ENCODE measurements at places on chromosomes 1 and 21.

DNA sequence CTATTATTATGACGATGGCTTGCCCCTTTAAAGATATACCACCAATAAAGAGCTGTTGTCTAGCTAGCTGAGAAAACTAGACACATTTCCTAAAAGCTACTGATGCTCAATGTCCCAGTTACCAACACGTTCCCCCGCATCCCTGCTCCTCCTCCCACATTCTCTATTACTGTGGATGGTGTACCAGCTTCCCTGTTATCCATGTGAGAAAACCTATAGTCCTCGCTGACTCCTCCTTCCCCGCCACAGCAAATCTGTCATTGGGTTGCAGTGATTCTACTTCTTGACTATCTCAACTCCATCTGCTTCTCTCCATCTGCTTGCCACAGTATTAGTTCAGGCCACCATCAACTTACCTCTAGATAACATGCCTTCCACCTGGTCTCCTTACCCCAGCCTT, 337.5 kb downstream of the KCNH1 start:
- no peak for DNase-seq

DNA sequence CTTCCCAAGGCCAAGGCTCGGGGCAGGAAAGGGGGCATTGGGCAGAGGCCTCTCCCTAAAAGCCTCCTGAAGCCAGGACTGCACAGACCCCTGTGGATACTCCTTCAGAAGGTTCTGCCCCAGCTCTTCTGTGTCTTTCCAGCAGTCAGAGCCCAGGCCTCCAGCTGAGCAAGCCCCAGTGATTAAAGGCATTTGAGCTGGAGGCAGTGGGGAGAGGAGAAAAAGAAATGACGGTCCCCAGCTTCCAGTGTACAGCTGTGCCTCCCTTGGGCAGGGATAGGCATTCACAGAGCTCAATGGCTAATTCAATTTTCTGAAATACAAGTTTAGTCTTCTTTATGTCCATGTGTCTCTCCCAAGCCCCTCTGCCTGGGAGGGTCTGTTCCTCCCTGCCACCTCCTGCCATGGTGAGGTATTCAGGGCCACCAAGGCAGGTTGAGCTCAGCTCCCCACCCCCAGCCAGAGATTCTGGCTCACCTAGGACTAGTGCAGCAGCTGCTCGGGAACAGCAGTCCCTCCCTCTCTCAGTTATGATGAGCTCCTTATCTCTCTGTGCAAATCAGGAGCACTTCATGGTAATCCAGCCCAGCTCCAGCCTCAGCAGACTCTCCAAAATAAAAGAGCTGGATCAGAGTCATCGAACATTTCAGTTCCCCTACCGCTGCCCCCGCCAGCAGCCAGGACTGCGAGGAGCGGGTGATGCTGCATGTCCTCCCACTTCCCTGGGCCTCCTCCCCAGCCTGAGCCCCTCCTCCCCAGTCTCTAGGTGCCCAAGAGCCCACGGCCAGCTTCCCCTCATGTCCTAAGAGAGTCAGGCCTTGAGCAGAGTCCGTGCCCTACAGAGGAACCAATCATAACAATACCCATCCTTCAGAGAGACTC, 208.4 kb upstream of the ZC3H12A start:
- DNase-seq = no peak

- DNase-seq = no peak
These were observed 122.2 kb upstream of the HOOK1 start for GRCh38 chr1:59692591-59692990.

GRCh38 chr21:33249331-33250002, 16.7 kb upstream of the IL10RB start:
- no peak for DNase-seq

GRCh38 chr1:103371234-103371633, 154.3 kb upstream of the RNPC3 start:
- DNase-seq = no peak

DNA sequence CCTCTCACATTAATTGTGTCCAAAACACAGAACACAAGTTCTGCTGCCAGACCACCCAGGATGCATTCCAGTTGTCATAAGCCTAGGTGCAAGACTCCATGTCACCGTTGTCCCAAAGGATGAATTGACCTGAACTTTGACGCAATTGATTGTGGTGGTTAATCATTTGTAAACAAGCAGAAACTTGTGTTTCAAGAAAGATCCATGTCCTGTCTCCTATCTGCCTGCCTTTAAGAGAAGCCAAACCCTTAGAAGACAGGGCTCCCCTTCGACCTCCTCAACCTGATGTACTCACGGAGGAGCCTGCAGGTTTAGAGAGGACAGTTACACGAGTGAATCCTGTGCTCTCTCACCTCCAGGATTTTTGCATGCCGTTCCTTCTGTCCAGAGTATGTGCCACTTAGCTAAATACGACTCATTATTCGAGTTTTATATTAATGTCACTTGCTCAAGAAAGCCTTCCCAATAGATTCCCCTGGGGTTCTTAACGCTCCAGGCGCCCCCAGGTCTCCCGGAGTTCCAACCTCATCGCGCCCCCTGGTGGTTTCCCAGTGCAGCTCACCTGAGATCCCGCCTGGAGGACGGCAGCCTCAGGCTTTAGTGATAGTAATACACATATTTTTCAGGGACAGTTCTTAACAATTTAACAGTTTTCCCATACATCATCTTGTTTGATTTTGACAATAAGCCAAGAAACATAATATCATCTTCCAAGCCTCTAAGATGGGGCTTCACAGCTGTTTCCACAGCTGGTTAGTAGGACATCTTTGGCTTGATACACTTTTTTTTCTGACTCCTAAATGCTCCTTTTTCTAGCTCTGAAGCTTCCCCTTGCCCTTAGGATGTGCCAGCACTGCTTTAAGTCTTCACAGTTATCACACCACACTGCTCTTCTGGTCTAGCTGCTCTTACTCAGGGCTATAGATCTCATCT, 2.4 kb upstream of the C8B start:
- DNase-seq = no peak

DNA sequence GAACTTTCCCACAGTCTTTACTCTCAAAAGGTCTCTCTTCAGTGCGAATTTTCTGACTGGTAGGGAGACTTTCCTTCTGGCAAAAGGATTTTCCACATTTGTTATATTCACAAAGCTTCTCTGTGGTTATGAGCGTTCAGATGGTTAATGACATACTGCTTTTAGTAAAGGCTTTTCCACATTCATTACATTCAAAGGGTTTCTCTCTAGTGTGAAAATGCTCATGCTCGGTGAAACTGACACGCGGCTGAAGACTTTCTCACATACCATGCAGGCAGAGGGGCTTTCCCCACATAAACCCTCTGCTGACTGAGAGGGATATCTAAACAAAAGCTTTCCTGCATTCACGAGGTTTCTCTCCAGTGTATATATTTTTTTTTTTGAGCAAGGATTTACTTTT, 9.9 kb upstream of the KLF18 start:
- no peak for DNase-seq

- DNase-seq = no peak
These were observed 316.0 kb downstream of the LMO4 start for GRCh38 chr1:87644579-87645190.

GRCh38 chr1:95013950-95014574, 58.7 kb downstream of the ALG14 start:
- DNase-seq = no peak

DNA sequence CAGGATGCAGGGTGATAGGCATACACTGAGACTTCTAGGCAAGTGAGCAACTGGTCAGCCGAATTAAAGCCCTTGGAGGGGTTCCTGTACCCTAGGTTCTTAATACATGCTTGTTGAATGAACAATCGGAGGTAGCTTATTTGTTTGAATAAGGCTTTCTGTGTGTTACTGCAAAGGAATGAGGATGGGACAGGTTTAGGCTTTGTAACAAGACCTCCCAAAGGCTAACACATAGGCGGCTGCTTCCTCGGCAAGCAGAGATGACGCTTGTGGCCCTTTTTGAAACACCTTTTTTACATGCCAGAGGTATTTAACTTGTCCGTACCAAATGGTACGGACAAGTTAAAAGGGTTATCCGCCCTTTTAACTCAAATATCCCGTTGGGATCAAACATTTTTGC, 511.6 kb downstream of the KIF26B start:
- no peak for DNase-seq

GRCh38 chr1:98172578-98172977, 251.7 kb upstream of the DPYD start:
- DNase-seq = no peak

GRCh38 chr1:90486996-90487395, 230.1 kb downstream of the BARHL2 start:
- DNase-seq = no peak

DNA sequence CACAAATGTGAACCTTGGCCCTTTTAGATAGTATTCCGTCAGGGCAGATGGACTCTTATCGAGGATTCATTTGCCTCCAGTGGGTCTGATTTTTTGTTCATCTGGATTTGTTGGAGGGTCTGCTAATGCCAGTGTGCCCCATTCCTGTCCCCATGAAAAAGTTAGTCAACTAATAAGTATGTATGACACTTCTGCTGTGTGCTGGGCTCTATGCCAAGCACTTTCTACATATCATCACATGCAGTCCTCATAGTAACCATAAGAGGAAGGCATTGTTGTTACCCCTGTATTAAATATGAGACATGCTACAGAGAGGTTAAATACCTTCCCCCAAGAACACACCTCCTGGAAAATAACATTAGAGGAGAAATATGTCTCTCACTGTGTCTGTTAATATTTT, 46.6 kb upstream of the MAB21L3 start:
- DNase-seq = no peak

GRCh38 chr1:88140325-88140724, 543.7 kb upstream of the PKN2 start:
- no peak for DNase-seq

GRCh38 chr1:65174585-65174984, 26.6 kb downstream of the AK4 start:
- no peak for DNase-seq

DNA sequence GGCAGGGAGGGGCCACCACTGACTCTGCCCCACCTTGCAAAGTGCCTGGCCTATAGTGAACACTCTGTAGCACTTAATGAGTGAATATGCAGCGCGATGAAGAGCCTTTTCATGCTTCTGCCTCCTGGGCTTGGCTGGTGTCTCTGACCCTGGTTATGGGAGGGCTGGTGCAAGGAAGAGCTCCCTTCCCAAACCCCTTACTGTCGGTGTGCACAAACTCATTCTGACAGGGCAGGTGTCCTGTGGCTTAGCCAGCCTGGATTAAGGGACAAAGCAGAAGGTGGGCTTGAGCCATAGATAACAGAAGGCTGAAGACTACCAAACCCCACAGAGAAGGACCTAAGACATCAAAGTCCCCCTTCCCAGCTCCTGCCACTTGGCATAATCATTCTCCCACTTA, 2.0 kb upstream of the NCMAP start:
- no peak for DNase-seq

GRCh38 chr1:100847361-100848082, 47.1 kb downstream of the EXTL2 start:
- no peak for DNase-seq

- DNase-seq = no peak
These were observed 58.4 kb downstream of the SIPA1L2 start for GRCh38 chr1:232571523-232571922.

- peak; percentile 72 for DNase-seq
These were observed 611 bp upstream of the AKT3 start for GRCh38 chr1:243850452-243851256.

DNA sequence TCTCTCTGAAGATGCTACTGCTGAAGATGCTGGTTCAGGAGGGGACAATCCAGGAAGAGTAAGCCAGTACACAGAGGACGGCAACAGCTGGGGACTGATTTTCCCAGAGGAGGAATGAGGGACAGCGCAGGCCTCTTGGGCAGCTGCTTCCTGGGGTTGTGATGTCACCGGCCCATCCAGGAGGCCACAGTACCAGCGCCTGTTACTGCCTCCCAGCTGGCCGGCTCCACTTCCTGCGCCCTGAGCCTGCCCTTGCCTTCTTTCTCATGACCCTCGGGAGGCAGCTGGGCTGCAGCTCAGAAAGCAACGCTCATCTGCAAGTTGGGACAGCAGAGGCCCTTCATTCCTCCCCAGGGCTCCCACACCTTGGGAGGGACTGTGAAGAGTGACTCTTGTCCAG, 21.9 kb upstream of the ID3 start:
- DNase-seq = no peak

DNA sequence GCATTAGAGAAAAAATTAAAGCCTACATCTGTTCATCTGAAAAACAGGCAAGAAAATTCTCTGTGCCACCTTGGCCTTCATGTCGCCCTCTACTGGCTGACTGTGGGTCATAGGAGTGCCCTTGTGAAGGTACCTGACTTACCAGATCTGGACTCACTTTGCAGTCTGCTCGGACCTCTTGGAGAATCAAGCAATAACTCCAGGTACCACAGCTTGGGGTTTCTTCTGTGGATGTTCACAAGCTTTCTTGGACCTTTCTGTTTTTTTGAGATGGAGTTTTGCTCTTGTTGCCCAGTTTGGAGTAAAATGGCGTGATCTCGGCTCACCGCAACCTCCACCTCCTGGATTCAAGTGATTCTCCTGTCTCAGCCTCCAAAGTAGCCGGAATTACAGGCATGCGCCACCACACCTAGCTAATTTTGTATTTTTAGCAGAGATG, 2.4 kb upstream of the PRAMEF18 start:
- DNase-seq = peak; percentile 35

GRCh38 chr1:213914392-213914791, 73.4 kb upstream of the PROX1 start:
- no peak for DNase-seq

DNA sequence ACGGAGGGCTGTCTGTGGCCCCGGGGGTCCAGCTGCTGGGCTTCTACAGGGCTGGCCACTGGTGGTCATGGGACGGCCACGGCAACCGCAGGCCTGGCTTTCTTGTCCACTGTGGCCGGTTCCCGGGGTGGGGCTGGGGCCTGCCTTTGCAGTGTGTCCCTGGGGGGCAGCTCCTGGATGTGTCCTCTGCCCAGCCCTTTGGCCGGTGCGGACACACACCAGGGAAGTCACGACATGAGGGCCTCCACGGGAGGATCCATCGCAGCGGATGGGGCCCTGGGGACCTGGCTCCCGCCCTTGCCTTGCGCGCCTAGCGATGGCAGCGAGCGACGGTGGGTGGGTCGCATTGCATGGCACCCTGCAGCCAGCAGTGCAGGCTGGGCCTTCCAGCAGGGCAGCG, 18.0 kb downstream of the PFKL start:
- DNase-seq = no peak

- DNase-seq = no peak
These were observed 21.3 kb downstream of the GPSM2 start for GRCh38 chr1:108897865-108898720.

GRCh38 chr1:95504321-95504720, 270.3 kb downstream of the RWDD3 start:
- DNase-seq = no peak

DNA sequence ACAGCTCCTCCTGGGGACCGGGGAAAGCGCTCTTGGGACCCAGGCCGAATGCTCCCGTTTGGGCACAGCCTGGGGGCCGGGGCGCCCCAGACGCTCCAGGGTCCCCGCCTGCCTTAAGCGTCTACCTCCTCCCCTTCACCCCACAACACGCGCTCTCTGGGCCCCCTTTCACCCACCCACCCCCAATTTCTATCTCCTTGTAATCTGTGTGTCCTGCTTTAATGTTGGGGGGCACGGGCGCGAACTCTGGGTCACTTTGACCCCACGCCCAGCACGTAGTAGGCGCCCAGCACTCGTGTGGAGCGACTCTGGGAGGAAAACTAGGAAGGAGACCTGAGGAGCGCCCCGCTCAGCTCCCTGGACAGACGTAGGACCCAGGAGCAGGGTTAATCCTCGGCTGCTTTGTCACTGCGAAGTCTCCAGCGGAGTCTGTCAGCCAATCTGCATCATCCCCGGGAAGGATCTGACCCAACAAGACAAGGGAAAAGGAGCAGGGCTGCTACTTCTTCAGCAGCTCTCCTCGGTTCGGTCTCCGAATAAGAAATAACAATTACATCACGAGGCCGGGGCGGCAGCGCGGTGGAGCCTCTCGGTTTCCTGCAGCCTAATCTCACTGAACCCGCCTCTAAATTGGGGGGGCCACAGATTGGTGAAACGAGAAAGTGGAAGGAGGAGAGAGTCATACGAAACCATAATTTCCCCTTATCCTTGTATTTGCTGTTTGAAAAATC, 757 bp upstream of the NRIP1 start:
- peak; percentile 63 for DNase-seq

All from CD8-positive, alpha-beta T cell (primary cell).